Stimulated activated CD4-positive, alpha-beta T cell treated with anti-CD3 and anti-CD28 coated beads, Interleukin-4, amount 100 ng/mL, for 1 hour (primary cell): ENCODE measurements at places on chromosomes 5 and 9.

GRCh38 chr5:81856948-81857928 is 106.3 kb upstream of the SSBP2 start:
- no peak for DNase-seq

DNA sequence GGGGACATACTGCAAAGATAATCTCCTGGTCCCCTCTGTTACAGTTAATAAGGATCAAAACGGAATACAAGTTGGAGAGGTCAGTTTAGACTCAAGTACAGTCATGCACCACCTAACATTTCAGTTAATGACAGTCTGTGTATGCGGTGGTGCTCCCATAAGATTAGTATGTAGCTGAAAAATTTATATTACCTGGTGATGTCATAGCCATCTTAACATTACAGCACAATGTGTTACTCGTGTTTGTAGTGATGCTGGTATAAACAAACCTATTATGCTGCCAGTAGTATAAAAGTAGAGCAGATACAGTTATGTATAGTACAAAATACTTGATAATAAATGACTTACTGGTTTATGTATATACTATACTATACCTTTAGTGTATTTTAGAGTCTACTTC is 207.9 kb downstream of the GDNF start:
- DNase-seq = no peak

DNA sequence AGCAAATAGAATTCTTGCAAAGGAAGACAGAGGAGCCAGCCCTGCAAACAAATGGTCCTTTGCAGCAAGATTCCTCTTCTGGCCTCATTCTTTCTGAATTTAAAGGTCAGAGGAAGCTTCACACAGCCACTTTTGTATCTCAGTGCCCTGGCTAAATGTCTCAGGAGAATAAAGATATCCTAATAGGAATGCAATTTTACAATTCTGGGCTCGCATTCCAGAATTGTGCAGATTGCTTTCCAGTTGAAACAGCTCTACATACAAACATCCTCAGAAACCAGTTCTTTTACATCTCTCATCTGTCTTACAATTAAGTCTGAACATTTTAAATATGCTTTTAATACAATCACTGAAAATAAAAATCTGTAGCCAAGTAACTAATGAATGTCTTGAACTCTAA is 14.6 kb upstream of the ACOT12 start:
- no peak for DNase-seq

- DNase-seq = no peak
Measured at GRCh38 chr9:93665637-93666438, 89.5 kb downstream of the PHF2 start.

GRCh38 chr9:89942643-89943042 is 337.8 kb downstream of the GADD45G start:
- DNase-seq = no peak

- DNase-seq = no peak
Measured at GRCh38 chr5:1137567-1138444, 25.9 kb upstream of the SLC12A7 start.

- no peak for DNase-seq
Measured at GRCh38 chr5:25862276-25862675, 1176.1 kb downstream of the CDH9 start.

GRCh38 chr5:154236-154635 is 37.1 kb upstream of the LRRC14B start:
- DNase-seq = no peak

DNA sequence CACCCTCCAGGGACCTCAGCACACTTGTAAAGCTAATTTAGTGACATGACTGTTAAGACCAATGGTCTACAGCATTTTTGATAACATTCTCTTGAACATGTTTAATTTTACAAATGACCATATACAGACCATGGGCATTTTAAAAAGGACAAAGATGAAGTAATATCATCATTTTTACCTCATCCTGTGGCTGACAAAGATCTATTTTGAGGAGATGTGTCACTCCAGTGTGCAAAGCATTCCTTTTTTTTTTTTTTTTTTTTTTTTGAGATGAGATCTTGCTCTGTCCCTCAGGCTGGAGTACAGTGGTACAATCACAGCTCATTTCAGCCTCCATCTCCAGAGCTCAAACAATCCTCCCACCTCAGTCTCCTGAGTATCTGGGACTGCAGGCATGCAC is 118.2 kb upstream of the TBC1D2 start:
- no peak for DNase-seq

DNA sequence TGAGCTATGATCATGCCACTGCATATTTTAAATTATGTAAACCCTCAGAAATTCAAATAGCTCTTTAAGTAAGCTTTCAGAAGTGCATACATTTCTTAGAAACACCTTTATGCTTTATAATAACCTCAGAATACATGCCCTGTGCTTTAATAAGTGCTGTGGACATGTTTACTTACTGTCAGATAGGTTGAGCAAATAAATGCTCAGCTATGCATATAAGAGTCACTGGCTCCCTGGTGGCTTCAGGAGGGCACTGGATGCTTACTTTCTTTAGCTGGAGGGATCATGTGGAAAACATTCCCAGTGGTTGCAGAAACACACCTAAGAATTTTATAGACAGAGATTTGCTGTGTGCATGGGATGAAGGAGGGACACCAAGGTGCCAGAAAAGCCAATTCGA is 74.4 kb downstream of the PDE6A start:
- DNase-seq = no peak

DNA sequence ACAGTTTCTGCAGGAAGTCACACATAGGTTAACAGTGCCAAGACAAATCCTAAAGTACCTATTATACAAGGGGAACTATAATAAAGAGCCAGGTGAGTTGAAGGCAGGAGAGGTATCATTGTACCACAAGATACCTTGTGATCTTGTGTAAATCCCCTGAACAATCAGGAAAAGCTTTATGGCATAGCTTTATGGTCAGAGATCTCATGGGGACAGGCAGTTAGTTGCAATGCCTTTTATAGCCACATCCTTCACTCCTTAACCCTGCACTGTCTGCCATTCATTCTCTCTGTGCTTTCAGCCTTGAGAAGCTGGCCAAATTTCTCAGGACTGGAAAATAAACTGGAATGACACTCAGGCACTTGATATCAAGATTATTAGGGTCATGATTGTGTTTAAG is 97.0 kb downstream of the GHR start:
- DNase-seq = no peak

DNA sequence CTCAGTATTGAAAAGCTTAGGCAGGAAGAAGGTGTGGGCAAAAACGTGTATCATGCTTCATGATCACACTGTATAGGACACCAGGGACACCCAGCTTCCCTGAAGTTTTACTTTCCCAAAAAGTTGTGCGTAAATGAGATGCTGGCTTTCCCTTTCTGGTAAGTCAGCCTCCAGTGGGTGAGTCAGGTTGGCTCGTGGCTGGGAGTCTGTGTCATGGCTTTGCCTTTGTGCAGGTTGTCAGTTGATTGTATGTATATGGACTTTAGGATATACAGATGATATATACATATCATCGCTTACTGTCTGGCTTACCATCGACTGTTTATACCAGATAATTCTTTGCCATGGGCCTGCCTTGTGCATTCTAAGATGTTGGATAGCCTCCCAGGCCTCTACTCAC is 34.2 kb downstream of the ADRB2 start:
- DNase-seq = no peak

- DNase-seq = no peak
Measured at GRCh38 chr9:112003538-112003937, 106.9 kb downstream of the UGCG start.

DNA sequence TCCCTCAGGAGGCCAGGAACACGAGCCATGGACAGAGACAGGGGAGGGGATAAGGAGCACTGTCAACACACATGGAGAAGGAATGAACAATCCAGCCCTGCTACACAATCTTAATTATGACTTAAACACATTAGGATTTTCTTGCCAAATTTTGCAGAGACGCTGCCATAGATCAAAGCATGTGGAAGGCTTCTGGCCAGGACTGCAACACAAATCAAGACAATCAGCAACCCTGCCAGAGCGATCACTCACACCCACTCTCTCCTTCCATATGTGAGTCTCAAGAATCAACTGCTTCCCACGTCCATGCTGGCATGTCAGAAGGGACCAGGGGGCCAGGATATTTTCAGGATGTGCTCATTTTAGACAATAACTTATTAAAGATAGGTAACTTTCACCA is 85.6 kb downstream of the ROR2 start:
- no peak for DNase-seq

- DNase-seq = peak; percentile 1
Measured at GRCh38 chr9:68705531-68706362, 707 bp downstream of the PIP5K1B start.

DNA sequence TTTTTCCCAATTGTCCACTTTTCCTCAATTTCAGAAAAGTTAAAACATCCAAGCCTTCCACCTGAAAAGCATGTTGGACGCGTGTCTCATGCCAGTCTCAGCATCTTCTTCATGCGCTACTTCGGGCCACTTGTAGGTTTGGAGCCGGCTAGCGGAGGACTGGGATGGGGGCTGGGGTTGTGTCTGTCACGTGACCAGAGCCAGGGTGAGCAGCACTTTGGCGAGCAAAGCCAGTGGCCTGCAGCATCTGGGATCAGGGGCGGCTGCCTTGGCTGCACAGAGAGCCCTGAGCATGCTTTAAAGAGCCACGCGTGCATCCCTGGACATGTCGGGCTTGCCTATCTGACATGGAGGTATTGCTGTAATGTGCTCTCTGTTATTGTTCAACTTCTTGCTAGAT is 41.2 kb downstream of the SLC6A3 start:
- DNase-seq = no peak

GRCh38 chr5:78912085-78912771 is 72.9 kb downstream of the ARSB start:
- DNase-seq = no peak

GRCh38 chr9:36398745-36399144 is 1.3 kb downstream of the RNF38 start:
- DNase-seq = no peak

- no peak for DNase-seq
Measured at GRCh38 chr9:37745970-37746369, 7.6 kb upstream of the TRMT10B start.

- DNase-seq = no peak
Measured at GRCh38 chr5:11043881-11044280, 282.8 kb upstream of the DAP start.

DNA sequence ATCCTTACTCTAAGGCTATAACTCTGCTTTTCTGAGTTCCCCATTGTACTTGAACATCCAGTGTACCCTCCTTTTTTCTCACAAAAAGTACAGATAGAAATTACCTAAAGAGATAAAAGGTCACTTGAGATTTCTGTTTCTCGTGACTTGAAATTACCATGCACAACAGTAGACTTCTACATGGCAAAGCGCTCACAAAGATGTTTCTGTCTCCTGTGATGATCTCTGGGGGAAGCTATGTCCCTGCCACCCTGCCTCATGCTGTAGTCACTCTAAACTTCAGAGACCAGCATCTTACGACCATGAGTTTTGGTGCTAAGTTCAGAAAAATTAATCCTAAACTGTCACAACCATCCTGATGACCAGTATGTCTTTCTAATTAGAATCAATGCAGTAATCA is 36.2 kb downstream of the NFIB start:
- DNase-seq = no peak

DNA sequence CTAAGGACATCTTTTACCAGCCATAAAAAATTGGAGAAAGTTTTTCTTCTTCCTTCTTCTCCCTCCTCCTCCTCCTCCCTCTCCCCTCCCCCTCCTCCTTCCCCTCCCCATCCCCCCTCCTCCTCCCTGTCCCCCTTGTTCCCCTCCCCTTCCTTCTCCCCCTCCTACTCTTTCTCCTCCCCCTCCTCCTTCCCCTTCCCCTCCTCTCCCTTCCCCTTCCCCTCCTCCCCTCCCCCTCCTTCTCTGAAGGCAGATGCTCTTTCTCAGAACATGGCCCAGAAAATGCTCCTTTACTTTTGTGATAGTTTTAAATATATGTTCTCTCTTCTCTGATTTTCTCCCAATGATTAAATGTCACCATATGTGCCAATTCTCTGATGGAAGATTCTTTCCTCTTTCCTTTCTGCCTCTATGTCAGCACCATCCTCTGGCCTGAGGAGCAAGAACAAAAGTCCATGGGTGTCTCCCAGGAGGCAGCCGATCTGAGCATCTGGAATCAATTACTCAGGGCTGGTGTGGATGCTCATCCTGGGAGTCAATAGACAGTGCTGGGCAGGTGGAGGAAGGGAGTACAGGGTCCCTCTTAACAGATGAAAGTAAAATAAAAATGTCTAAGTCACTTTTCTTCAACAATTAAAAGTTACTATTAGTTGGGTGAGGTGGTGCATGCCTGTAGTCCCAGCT is 63.0 kb upstream of the GNA14 start:
- no peak for DNase-seq

GRCh38 chr9:127528422-127529251 is 77.3 kb downstream of the LRSAM1 start:
- DNase-seq = no peak

GRCh38 chr9:131500939-131501541 is 1.7 kb upstream of the POMT1 start:
- DNase-seq = peak; percentile 41

DNA sequence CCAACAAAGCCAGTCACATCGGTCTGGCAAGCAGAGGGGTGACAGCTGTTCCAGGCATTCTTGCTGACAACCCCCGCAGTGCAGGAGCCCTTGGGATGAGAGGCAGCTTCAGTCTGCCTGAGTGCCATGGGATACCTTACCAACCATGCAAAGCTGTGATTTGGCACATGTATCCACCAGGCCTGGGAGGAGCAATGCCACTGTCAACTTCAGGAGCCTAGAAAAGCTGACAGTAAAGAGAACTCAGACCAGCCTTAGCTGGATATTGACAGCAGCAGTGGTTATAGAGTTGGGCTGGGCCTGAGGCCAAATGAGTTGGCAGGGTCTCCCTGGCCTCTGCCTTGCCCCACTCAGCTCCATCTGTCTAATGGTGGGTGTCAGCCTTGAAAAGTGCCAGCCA is 10.1 kb upstream of the PLPPR1 start:
- no peak for DNase-seq

DNA sequence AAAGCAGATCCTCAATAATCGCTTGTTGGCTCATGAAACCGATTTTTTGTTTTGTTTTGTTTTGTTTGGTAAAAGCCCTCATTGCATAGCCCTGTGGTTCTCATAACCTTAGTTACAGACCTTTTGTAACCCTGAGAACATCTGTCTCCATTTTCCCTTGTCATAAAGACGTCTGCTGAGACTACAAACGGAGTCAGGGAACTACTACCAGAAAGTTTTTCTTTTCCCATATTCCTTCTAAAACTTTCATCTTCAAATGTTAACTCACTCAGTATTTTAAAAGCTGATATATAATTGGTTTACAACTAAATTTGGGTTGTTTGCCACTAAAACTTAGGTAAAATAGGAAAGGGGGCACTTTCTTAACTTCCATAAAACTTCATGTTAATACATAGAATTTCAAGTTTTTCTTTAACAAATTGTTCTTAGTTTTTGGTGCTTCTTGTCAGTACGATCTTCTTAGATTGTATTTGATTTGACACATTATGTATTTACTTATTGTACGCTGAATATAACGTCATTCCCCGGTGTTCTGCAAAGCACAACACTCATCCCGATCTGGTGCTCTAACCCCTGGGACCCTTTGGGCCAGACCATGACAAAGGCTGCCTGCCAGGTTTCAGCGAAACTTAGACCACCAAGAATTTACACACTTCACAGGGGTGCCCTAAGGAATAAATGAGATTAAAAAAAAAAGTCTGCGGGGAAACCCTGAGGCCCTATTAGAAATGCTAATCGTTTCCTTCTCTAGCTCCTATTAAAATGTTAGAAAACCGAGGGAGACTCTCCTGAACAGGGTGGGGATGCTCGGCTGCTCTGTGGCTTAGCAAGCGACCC is 1.1 kb upstream of the ANP32B start:
- no peak for DNase-seq
